T-cell (primary cell): ENCODE measurements at places on chromosomes 3 and 15.

DNA sequence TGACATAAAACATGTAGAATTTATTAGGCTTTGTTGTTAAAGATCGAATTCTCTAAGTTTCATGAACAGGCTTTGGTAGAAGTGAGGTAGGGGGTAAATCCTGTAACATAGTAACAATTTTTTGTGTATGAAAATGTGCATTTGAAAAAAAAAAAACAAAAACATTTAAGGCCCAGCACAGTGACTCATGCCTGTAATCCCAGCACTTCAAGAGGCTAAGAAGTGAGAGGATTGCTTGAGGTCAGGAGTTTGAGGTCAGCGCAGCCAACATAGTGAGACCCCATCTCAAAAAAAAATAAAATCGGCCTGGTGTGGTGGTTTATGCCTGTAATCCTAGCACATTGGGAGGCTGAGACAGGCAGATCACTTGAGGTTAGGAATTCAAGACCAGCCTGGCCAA is 26.8 kb upstream of the PPP4R2 start:
- no peak for DNase-seq

GRCh38 chr15:94924971-94925598 is 693.7 kb downstream of the MCTP2 start:
- DNase-seq, result no peak

GRCh38 chr3:178295292-178295912 is 240.8 kb upstream of the KCNMB2 start:
- DNase-seq, result no peak

GRCh38 chr15:98610991-98611390 is 37.3 kb upstream of the IGF1R start:
- no peak for DNase-seq

DNA sequence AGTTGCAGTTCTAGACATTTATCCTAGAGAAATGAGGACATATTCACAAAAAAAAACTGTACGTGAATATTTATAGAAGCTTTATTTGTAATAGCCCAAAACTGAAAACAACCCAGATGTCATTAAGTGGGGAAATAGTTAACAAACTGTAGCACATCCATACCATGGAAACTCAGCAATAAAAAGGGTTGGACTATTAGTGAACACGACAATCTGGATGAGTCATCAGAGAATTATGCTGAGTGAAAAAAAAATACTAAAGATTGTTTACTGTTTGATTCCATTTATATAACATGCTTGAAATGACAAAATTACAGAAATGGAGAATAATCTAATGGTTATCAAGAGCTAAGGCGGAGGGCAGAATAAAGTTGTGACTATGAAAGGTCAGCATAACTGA is 59.5 kb downstream of the CPA3 start:
- DNase-seq, result no peak
